CD4-positive, alpha-beta memory T cell (primary cell): ENCODE measurements at places on chromosomes 7 and 10.

DNA sequence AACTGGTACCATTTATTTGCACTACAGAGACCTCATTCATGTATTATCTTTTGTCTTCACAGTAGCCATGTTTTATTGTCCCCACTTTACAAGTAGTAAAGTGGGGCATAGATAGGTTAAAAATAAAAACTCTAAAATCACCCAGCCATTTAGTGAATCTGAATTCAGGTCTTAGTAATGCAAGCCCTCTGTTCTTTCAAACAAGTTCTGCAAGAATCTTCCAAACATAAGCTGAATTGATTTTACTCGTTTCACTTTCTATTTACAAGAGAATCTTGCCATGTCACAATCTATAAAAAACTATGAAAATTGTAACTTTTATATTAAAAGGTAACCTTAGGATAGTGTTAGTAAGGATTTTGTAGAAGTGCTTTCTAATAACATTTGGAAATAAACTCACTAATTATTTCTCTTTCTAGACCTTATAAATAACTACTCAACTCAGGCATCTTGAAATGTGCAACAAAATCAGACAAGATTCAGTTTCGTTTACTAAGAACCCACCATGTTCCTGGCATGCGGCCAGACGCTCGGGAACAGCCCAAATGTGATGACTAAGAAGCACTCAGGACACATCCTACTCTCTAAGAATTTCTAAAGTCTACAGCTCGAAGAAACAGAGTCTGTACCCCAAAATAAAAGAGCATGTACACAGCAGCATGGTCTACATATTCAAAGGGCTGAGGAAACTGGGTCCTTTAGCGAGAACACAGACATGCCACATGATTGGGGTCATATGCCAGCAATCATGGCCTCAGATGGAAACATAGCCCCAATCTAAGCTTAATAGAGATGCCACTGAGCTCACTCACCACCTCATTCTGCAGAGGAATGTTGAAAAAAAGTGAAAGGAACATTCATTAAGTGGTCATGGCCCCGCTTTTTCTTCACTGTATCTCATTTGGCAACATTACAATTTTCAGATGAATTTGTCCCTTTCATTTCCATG lies 167.6 kb downstream of the AMPH start:
- peak; percentile 37 for DNase-seq

DNA sequence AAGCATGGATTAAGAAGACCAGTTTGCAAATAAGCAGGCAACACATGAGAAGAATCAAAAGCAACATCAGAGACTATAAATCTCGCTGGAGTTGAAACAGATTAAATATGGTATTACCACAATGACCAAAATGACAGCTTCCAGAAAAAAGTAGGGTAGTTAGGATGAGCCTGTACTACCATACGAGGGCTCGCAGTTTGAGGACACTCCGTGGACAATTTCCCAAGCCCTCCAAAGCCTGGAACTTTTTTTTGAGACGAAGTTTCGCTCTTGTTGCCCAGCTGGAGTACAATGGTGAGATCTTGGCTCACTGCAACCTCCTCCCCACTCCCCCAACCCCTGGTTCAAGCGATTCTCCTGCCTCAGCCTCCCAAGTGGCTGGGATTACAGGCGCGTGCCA lies 1.0 kb downstream of the LRRC17 start:
- DNase-seq, result no peak

DNA sequence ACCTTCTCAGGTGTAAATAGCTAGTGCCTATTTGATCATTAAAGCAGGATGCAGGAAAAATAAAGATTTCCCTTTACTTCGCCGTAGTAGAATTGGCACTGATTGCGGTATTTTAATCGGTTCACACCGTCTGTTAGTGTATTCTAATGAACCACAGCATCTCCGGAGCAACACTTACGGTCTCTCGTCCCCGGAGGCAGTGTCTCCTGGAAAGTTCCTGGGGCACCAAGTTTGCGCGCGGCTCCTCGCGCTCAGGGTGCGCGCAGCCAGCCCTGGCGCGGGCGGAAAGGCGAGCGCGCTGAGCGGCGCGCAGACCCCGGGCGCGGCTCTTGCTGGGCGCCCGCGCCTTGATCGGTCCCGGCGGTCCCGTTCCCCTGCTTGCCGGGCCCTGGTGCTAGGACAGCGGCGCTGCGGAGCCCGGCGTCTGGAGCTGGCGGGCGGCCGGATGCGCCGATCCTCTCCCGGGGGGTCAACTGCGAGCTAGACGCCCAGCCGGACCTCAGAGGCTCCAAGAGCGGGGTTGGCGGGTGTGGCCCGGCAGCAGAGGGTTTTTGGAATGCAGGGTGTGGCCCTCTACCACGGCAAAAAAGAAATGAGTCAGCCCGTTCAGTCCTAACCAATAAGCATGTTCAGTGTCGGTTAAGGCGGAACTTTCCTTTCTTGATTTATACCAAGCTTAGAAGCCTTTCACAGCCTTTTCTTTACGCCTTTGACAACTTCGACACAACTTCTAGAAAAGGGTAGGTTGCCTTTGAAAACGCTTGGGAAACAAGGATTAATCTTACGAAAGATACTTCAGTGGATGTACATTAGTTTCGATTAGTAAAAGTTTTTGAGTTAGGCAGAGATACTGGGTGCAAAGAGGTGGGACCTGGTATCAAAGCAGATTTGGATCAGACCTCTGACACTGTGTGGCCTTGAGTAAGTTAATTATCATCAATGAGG lies 166.8 kb upstream of the ASAH2 start:
- DNase-seq, result peak; percentile 39

DNA sequence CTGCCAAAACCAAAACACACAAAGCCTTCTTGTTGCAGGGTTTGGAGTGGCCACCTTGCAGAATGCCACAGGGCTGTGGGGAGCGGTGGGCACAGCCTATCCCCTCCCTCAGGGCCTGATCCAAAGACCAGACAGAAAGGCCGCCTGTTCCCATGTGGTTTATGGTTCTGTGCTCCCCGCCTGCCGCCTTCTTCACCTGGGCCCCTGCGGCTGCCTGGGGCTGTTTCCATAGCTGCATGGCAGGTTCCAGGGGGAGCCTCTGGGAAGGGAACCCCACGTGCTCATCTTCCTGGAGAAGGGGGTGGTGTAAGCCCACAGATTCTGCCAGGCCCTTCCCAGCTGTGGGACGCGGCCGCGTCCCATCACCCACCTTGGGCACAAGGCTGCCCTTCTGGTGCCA lies 70.7 kb upstream of the EZH2 start:
- DNase-seq, result no peak

- no peak for DNase-seq
These were observed 56.6 kb upstream of the PDE1C start for GRCh38 chr7:32126843-32127242.
